ENCODE measurements at places on chromosomes 11 and 22. TPM values are rescaled to one million over a fixed set of nuclear protein-coding genes. Genes with fewer than 3 reads are reported as not detected.

LDLRAD3 gene
- 25.6 TPM for polyA plus RNA-seq

APOA4 gene
- polyA plus RNA-seq: not detected

SHISAL1 gene
- polyA plus RNA-seq: 2.3 TPM

TMEM86A gene
- 9.2 TPM for polyA plus RNA-seq

ARHGEF12 gene
- 102 TPM for polyA plus RNA-seq

ACRV1 gene
- 0.73 TPM for polyA plus RNA-seq

TREH gene
- polyA plus RNA-seq: 2.3 TPM

ADAMTS15 gene
- polyA plus RNA-seq: 71.1 TPM

PCNX3 gene
- polyA plus RNA-seq: 22.4 TPM

PRSS23 gene
- 138 TPM for polyA plus RNA-seq

DNA sequence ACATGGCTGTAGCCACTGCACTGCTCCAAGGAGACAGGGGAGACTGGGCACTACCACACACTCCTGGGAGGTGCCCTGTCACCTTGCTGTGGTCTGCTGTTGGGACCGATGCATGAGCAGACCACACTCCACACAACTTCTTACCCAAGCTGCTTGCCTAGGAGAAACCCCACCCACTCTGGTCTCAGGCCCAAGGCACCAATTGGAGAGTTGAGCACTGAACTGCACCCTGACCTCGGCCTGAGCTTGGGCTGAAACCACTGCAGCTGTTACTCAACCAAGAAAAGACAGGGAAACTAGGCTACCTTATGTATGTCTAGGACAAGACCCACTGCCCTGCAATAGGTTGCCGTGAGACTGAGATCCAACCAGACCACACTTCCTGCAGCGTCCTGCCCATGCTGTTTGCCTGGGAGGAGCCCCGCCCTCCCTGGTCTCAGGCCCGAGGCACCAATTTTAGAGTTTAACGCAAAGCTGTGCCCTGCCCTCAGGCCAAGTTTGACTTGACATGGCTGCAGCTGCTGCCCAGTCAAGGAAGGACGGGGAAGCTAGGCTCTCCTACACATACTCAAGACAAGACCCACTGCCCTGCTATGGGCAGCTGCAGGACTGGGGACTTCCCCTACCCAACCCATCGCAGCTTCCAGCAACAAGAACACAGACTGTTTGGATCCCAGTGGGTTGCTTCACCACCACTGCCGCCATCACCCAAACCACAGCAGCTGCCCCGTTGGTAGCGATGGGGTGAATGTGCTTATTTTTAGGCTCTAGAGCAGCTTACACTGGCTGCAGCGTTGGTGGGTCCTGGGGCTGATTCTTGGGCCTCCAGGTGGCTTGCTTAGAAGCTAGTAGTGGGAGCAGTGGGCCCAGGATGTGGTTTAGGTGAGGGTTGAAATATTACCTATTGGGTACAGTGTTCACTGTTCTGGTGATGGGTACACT, 66.8 kb downstream of the BRD1 start:
- DNase-seq: no peak

DNA sequence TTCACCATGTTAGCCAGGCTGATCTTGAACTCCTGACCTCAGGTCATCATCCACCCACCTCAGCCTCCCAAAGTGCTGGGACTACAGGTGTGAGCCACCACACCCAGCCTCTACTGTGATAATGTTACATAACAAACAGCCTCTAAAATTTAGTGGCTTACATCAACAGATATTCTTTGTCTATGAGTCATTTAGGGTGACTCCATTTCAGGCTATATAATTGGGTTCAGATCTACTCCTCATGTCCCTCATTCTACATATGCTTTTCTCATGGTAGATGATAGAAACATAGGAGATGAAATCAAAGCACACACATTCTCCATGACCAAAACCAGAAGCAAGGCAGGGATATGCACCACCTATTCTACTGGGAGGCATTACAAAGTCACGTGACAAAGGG, 72.7 kb downstream of the SIK2 start:
- DNase-seq: no peak

DNA sequence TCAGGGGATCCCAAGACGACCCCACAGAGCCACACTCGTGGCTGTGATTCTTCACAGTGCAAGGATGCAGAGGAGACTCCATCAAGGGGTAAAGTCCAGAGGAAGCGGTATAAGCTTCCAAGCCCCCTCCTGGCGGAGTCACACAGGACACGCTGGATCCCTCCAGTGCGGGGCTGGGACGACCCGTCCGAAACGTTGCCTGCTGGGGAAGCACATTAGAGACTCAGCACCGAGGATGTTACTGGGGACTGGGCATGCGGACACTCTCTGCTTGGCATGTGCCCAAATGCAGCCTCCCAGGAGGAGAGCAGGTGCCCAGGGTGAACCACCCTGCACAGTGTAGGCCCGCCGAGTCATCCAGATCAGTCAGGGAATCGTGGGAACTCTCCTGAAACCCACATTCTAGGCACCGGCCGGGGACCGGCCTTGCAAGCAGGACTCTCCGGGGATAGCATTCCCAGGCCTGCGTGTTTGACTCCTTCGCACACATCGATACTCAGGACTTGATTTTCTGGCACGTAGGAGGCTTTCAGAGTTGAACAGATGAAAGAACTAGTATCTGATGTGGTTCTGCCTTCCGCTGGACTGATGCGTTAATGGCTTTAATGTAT, 229.8 kb downstream of the TBC1D22A start:
- DNase-seq: no peak

- no peak for DNase-seq
Observed at GRCh38 chr11:15780382-15780781, 576.0 kb downstream of the SOX6 start.

DNA sequence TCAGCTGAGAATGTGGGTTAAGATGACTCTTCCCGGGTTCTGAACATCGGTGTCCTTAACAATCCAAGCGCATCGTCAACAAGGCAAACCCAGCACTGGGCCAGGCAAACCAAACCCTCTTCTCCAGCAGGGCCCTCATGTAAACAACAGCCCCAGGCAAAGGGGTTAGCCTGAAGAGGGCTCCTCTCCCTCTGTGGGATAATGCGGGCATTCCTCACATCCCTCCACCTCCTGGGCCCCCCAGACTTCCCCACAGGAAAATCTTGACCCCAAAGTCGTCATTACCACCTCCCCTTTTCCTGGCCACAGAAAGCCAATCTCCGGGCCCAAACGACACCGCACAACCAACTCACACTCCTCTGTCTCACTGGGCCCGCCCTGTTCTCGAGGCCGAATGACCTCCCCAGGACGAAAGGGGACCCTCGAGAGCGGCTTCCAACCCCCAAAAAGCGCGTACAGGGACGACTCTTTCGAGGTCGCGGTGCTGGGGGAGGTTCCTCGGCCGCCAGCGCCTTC, 566 bp downstream of the DDB1 start:
- no peak for DNase-seq

GRCh38 chr22:19821523-19822300, 33.0 kb downstream of the GNB1L start:
- DNase-seq: no peak

DNA sequence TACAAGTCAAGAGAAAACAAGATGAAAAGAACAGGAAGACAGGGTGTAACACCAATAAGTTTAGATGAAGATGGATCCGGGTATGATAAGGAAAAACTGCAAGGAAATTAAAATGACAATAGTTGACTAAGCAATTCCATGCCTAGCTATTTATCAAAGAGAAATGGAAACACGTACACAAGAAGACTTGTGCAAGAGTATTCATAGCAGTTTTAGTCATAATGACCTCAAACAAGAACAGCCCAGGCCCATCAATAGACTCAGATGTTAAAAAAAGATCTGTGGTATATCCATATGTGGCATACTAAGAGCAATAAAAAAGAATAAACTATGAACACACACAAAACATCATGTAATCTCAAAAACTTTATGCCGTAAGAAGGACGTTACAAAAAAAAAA, 33.2 kb downstream of the SLC5A12 start:
- DNase-seq: no peak

GRCh38 chr11:94650756-94651155, 83.6 kb downstream of the PIWIL4 start:
- no peak for DNase-seq

DNA sequence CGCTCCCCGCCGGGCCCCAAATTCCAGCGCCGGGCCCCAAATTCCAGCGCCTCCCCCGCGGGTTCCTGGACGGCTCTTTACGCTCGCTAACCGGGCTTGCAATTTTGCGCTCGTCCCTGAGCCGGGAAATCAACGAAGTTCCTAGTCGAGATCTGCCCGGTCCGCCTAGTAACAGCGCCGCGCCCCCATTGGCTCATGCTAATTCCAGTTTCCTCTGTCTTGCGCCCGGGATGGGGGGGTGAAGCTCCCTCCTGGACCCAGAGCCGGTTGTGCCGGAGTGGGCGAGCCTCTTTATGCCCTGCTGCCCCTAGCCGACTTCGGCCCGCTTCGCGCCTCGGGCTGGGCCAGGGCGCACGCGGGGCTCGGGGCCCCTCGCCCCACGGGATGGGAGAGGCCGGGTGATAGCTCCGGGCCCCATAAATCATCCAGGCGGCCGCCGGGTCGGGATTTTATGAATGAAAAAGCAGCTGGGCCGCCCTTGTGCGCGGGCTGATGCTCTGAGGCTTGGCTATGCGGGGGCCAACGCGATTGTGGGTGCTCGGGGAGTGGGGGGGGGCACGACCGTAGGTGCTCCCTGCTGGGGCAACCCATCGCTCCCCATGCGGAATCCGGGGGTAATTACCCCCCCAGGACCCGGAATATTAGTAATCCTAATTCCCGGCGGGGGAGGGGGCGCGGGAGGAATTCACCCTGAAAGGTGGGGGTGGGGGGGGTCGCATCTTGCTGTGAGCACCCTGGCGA, 1.8 kb upstream of the CCND1 start:
- peak; percentile 96 for DNase-seq

DNA sequence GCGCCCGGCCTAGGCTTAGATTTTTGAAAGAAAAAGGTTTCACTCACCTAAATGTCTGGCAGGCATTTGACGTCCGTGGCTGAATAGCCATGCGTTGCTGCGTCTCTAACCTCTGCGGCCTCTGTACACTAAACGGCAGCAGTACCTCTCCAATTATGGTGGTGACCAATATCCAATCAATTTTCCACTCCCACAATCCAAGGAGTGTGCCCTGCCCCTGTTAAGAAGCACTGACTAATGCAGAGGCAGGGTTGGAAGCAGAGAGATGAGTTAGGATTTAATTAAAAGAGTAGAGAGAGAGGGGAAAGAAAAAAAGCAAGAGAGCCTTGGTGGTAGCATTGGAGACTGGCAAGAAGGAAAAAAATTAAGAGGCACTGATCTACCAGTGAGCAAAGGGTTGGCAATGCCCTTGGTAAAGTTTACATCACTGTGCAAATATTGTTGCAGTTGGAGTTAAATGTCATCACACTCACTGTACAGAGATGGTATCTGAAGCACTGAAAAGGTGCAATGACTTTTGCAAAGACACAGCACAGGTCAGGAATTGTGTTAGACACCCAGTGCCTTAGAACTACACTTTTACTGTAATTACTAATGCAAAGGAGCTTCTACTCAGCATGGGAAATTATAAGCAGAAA, 526.7 kb downstream of the NTM start:
- no peak for DNase-seq

GRCh38 chr11:121445071-121445768, 6.9 kb upstream of the SORL1 start:
- no peak for DNase-seq

- no peak for DNase-seq
Observed at GRCh38 chr22:43540529-43540923, 128.7 kb downstream of the MPPED1 start.

- DNase-seq: no peak
Observed at GRCh38 chr11:116388146-116388545, 384.6 kb downstream of the BUD13 start.

DNA sequence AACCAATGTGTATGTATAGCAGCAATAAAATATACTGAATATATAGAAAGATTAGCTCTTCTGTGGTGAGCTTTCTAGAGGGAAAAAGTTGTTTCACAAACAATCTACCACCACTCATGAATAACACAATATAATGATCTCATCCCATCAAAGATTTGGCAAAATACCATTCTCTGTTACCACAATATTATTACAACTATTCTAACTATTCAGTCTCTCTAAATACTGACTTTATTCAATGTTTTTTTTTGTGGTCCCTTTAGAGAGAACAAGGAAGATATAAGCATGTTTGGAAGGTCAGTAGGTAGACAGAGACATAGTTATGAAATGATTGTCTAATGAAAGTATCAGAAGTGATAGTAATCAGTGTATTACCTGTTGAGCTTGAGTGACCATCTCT, 7.8 kb downstream of the CCDC90B start:
- no peak for DNase-seq

- DNase-seq: no peak
Observed at GRCh38 chr22:37559901-37560607, at the start of gene CDC42EP1. Gene CDC42EP1, plus strand, starts transcription at chr22:37560480. Its CDS starts 5,870 bp downstream, at chr22:37566350.

DNA sequence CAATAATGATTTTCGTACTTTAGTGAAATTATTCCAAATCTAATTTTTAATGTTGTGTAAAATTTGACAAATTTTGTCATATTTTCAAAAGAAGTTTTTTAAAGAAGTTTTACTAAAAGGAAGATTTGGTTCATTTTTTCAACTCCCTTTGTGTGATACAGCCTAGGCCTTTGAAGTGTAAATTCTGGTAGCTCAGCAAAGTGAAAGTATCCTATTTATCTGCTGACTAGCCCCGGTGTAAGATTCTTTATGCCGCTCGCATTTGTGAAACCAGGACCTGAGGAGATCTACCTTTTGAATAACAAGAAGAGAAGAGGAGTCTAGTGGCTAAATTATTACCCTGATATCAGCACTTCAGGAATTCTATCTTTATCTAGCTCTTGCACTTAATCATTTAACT, 177.4 kb downstream of the JRKL start:
- DNase-seq: no peak

GRCh38 chr11:44326615-44327475, 16.9 kb upstream of the ALX4 start:
- no peak for DNase-seq

DNA sequence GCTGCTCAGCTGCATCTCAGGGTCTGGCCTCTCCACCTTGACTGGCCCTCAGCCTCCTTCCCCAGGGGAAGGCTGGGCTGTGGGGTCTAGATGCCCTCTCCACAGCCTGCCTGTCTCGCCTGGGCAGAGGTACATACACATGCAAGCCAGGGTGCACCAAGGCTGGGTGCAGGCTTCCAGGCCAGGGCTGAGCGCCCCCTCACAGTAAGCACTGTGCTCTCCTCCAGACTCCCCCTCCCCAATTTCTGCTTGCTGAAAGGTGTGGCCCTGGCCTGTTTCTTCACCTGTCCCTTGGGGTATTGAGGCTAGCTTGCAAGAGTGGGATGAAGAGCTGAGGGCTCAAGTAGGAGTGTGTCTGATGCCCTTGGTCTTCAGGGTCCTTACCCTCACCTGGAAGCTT, 22.5 kb downstream of the RELT start:
- no peak for DNase-seq

DNA sequence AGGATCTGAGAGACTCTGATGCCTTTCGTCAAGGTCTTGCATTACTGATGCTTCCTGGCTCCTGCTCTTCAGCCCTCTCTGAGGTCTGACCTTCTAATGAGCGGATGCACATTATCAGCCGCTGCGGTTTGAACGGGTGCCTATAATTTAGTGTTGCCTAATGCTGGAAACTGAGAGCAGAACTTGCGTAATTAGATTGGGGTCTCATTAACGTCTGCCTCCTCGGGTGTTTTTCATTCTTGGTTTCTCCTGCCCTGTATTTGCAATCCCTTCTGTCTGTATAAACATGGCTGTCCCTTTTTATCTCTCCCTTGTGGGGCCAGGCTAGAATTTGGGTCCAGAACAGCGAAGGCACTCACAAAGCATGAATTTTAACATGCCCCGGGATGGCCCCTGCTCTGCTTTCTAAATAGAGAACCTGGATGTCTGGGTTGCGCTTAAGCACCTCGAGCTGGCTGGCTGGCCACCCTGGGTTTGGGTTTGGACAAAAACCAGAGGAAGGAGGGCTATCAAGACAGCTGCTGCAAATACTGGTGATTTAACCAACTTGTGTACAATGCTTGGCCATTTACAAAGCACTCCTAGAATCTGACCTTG, 118.6 kb downstream of the TIMP3 start:
- DNase-seq: no peak
